Esophagus squamous epithelium (tissue), 5 donors: ENCODE measurements at places on chromosomes 6 and 20. TPM values are rescaled to one million over a fixed set of nuclear protein-coding genes. Genes with fewer than 3 reads are reported as not detected.

GRCh38 chr6:56574292-56574691 is 68.4 kb downstream of the DST start:
- DNase-seq = no peak
- H3K4me1 ChIP-seq = no peaks in the 10 kb centered on the region
- H3K27ac ChIP-seq = no peak overlapping the region

DNA sequence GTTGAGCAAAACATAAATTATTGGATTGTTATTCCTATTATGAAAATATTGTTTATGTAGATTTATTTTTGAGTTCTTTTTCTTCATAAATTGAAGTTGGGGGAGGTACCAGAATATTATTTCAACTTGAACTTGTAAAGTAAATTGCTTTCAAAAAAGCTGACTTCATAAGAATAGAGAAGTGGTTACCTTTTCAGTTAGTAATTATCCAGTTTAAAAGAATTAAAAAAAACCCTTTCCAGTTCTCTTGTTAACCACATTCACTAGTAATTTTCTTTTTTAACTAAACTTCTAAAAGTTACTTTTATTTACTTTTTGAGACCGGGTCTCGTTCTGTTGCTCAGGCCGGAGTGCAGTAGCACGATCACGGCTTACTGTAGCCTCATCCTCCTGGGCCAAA is 124.3 kb downstream of the CDKAL1 start:
- DNase-seq = no peak
- H3K36me3 ChIP-seq = no peaks in the 10 kb centered on the region
- H3K27ac ChIP-seq = no peak overlapping the region
- no peak overlapping the region for H3K4me3 ChIP-seq
- H3K4me1 ChIP-seq = peaks cover 21% of the 10 kb centered on the region

GRCh38 chr20:8505476-8506200 is 373.6 kb downstream of the PLCB1 start:
- DNase-seq = no peak
- no peaks in the 10 kb centered on the region for H3K36me3 ChIP-seq
- no peaks in the 10 kb centered on the region for H3K27me3 ChIP-seq

DNA sequence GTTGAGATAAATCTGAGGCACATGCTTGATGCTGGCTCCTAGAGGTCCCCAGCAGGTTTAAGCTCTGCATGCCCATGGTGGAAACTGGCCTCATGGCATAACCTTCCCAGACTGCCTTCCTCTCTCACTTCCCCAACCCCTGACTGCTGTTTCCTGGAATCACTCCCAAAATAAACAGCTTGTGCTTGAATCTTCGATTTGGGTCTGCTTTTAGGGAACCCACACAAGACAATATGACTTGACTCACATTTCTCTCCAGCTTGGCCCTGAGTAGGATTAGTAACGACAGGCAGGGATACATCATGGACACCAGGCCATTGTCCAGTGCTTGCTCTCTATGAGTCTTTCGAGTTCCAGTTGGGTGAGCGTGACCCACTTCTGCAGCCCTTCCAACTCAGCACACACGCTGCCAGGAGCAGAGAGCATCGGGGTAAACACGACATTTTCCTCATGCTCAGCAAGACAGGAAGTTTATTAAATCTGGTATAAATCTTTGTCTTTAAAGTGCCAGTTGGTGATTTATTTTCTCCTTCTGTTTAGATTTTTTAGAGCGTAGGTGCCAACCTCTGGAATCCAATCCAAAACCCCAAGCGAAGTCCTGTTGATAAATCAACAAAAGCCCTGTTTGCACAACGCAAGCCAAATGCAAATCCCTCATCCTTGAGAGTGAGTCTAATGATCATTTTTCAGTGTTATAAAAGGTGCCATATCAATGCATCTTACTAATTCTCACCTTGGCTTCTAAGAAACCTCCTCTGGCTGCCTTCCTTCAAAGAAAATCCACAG is 135.0 kb downstream of the FOXA2 start:
- H3K4me1 ChIP-seq = peaks cover 40% of the 10 kb centered on the region
- H3K4me3 ChIP-seq = no peak overlapping the region
- H3K36me3 ChIP-seq = no peaks in the 10 kb centered on the region
- H3K27ac ChIP-seq = no peak overlapping the region
- DNase-seq = no peak
- H3K27me3 ChIP-seq = no peaks in the 10 kb centered on the region

GRCh38 chr6:16625291-16626265 is 135.7 kb downstream of the ATXN1 start:
- DNase-seq = no peak
- H3K27me3 ChIP-seq = no peaks in the 10 kb centered on the region
- H3K4me3 ChIP-seq = no peak overlapping the region
- peaks cover 8% of the 10 kb centered on the region for H3K4me1 ChIP-seq

DNA sequence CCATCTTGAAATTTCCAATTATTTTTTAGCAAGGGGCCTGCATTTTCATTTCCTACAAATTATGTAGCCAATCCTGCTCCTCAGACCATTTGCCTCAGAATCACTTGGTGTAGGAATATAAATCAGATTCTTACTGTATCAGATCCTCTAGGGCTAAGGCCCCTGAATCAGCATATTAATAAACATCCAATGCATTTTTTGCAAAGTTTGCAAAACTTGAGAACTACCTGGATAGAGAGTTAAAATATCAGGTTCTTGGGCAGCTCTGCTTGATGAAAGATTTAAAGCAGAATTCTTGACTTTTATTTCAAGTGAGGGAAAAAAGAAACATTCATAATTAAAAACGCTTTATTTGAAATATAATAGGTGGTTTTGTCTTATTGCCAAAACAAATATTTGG is 82.2 kb upstream of the MAN1A1 start:
- no peaks in the 10 kb centered on the region for H3K27me3 ChIP-seq
- H3K36me3 ChIP-seq = no peaks in the 10 kb centered on the region
- no peak overlapping the region for H3K27ac ChIP-seq
- no peak for DNase-seq

- H3K4me3 ChIP-seq = no peak overlapping the region
- H3K27ac ChIP-seq = no peak overlapping the region
- DNase-seq = no peak
- H3K36me3 ChIP-seq = no peaks in the 10 kb centered on the region
Measured at GRCh38 chr20:53284256-53284655, 309.4 kb downstream of the ZNF217 start.

Gene STMND1
- not detected for total RNA-seq

DNA sequence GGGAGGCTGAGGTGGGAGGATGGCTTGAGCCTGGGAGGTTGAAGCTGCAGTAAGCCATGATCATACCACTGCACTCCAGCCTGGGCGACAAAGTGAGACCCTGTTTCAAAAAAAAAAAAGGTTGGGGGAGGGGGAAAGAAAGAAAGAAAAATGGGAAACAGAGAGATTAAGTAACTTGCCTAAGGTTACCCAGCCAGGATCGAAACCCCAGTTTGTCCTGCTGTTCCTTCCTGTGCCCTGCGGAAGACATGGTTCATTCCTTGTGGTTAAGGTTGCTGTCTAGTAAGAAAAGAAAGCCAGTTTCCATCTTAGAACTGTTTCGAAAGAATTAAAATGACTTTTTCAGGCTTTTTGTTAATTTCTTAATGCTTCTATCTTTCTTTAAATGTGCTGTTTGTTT is 29.8 kb downstream of the C6orf89 start:
- peaks cover 13% of the 10 kb centered on the region for H3K36me3 ChIP-seq
- no peak overlapping the region for H3K27ac ChIP-seq
- peaks cover 21% of the 10 kb centered on the region for H3K4me1 ChIP-seq
- H3K4me3 ChIP-seq = no peak overlapping the region
- no peaks in the 10 kb centered on the region for H3K27me3 ChIP-seq
- DNase-seq = no peak

GRCh38 chr6:152701081-152701862 is 3.6 kb downstream of the MYCT1 start:
- H3K27me3 ChIP-seq = no peaks in the 10 kb centered on the region
- peak overlapping the region; percentile 27 for H3K4me3 ChIP-seq
- DNase-seq = no peak
- H3K36me3 ChIP-seq = no peaks in the 10 kb centered on the region
- no peak overlapping the region for H3K27ac ChIP-seq
- H3K4me1 ChIP-seq = no peaks in the 10 kb centered on the region

- H3K36me3 ChIP-seq = no peaks in the 10 kb centered on the region
- H3K4me1 ChIP-seq = peaks cover 7% of the 10 kb centered on the region
Measured at GRCh38 chr6:124999105-124999764, 37.0 kb downstream of the RNF217 start.

DNA sequence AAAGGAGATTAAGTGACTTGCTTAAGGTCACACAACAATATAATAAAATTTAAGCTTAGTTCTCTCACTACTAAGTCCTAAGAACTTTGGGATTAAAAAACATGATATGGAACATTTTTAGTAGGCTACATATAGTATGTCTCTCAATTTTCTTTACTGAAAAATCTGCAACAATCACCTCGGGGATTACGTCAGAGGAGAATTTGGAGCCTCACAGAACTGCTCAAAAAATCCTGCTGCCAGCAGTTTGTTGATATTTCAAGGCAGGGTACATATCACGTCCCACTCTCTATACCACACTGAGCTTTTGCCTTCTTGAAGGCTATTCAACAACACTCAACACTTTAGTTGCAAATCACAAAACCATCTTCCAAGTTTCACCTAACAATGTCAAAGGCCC is 561.6 kb upstream of the BTBD3 start:
- H3K36me3 ChIP-seq = no peaks in the 10 kb centered on the region
- peaks cover 26% of the 10 kb centered on the region for H3K4me1 ChIP-seq
- H3K27me3 ChIP-seq = no peaks in the 10 kb centered on the region
- DNase-seq = no peak
- H3K4me3 ChIP-seq = no peak overlapping the region
- H3K27ac ChIP-seq = no peak overlapping the region
